ENCODE measurements at places on chromosomes 12 and 14. TPM values are rescaled to one million over a fixed set of nuclear protein-coding genes. Genes with fewer than 3 reads are reported as not detected.
A peak's percentile ranks its signal among the peaks of the same experiment; 100 is the strongest.

Gene KCNK13
- total RNA-seq = not detected

Gene CPNE6
- total RNA-seq = not detected

Gene KRT82
- total RNA-seq = not detected

Gene BIN2
- total RNA-seq = not detected

DNA sequence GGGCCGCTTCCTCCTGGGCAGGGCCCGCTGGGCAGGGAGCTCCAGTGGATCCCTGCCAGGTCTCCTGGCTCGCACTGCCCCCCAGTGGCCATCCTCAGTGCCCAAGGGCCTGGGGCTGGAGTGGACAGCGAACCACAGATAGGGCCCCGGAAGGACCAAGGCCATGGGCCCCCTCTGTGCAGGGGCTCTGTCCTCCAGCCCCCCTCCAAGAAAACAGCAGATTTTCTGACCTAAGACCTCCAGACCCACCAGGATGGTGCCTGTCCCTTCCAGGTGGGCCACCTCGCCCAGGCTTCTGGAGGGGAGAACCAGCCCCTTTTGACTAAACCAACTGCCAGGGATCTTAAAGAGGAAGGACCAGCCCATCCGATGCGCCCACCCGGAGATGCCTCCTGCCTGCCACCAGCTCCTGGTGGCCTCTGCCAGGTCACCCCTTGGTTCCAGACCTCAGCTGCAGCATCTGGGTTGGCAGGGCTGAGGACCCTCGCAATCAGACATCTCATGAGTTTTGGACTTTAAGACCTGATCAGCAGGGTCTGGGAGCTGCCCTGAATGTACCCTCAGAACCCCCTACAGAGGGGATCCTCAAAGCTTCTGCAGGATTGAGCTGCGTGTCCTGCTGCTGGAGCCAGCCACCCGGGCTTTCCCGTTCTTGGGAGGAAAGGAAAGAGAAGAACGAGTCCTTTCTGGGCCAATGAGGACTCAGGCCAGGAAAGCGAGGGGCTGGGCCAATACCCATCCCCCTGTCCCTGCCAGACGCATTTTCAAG is 325.8 kb upstream of the DIO3 start:
- DNase-seq = peak; percentile 99

DNA sequence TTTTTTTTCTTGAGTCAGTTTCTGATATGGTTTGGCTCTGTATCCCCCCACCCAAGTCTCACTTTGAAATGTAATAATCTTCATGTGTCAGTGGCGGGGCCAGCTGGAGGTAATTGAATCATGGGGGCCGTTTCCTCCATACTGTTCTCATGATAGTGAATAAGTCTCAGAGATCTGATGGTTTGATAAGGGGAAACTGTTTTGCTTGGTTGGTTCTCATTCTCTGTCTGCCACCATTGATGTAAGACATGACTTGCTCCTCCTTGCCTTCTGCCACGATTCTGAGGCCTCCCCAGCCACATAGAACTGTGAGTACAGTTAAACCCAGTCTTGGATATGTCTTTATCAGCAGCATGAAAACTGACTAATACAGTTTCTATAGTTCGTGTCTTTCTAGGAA is 42.9 kb downstream of the WNK1 start:
- DNase-seq = no peak

DNA sequence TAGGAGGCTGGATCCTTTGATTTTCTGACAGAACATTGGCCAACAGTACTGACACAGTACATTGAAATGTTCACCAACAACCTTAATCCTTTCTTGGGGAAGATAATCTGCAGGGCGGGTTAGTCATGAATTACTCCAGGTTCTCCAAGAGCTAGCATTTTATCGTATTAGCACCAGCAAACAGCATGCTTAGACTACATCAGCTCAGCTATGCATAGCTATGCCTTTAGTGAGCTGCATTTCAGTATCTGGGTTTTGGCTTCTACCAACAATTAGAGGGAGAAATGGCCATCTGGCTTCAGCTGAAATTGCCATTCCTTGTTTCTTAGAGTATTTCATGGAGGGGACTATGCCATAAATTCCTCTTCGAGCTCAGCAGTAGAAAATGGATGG is 33.8 kb downstream of the SAMD4A start:
- DNase-seq = peak; percentile 58

- no peak for DNase-seq
These were observed 60.3 kb downstream of the DACT1 start for GRCh38 chr14:58697930-58698642.

GRCh38 chr12:7154042-7154441 is 23.9 kb downstream of the CLSTN3 start:
- no peak for DNase-seq

DNA sequence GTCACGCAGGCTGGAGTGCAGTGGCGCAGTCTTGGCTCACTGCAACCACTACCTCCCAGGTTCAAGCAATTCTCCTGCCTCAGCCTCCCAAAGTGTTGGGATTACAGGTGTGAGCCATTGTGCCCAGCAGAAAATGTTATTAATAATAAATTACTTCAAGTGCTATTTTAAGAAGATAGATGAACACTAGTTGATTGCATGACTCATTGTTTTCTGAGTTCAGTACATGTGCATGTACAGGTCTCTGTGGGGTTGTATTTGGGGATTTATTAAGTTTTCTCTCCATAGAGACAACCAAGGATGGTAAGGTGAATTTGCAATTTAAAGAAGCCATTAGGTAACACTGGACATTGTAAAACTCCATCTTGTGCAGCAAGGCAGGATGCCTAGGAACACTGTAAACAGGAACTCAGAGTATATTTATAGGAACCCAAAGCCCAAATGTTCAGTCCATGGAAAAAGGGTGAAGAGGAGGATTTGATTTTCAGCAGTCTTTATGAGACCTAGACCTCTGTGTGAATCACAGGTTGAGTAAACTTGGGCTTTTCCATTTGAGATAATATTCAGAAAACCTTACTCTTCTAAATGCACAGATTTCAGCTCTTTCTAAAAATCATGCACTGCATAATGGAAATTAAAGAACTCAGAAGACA is 49.3 kb upstream of the TMPO start:
- DNase-seq = no peak

DNA sequence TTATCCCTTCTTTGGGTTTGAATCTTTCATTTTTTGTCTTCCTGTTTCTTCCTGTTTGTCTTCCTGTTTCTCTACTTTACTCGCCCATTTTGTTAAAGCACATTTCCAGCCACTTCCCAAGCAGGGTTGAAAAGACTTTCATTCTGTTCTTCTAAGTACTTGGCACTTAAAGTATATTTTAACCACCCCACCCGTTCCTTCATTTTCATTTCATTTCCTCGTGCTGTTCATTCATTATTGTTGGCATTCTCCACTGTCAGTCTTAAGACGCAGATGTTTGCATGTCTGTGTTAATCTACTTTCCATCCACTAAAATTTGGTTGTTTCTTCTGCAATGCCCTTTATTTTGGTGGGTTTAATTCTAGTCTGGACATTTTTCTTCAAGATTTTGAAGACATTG is 49.0 kb downstream of the SUDS3 start:
- DNase-seq = no peak

DNA sequence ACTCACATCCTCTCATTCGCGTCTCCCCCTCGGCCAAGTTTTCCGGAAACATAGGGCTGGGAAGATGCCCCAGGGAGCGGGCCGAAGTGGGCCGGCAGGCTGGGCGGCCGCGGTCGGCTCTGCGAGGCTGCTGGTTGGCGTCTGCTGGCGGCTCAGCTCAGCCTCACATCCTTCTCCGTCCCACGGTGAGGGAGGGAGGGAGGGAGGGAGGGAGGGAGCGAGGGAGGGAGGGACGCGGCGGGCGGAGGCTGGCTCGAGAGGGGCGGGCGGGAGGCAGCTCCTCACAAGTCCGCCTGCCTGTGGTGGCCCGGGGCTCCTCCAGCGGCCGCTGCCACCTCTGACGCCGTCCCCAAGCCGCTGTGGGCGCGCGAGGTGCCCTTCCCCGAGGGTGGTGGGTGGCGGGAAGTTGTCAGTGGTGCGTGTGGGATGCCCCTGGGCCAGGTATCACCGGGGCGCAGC is 93.8 kb downstream of the RFLNA start:
- peak; percentile 98 for DNase-seq

DNA sequence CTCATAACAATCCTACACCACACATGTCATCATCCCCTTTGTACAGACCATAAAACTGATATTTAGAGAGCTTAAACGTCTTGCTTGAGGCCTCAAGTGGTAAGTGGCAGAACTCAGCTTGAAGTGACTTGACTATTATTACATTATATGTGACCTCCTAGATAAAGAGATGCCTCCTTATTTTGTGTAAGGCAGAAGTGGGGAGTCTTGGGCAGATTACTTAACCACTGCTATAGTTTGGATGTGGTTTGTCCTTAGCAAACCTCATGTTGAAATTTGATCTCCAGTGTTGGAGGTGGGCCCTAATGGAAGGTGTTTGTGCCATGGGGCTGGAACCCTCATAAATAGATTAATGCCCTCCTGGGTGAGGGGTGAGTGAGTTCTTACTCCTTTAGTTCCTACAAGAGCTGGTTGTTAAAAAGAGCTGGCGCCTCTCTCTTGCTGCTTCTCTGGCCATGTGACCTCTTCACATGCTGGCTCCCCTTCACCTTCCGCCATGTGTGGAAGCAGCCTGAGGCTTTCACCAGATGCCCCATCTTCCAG is 37.4 kb downstream of the RCOR1 start:
- DNase-seq = peak; percentile 68

- no peak for DNase-seq
These were observed 13.4 kb downstream of the CCDC77 start for GRCh38 chr12:414859-415258.

- no peak for DNase-seq
These were observed 1053.6 kb downstream of the SLC6A15 start for GRCh38 chr12:83859021-83859420.

- DNase-seq = no peak
These were observed 41.3 kb upstream of the C12orf71 start for GRCh38 chr12:27123642-27124041.
